ENCODE measurements at places on chromosomes 16 and 17.

GRCh38 chr16:27270349-27270748, 1.8 kb upstream of the NSMCE1 start:
- no peak for DNase-seq

GRCh38 chr17:28130472-28130871, 88.0 kb downstream of the NLK start:
- no peak for DNase-seq

- DNase-seq: peak; percentile 35
These were observed 30.9 kb downstream of the XPO6 start for GRCh38 chr16:28180655-28181460.

DNA sequence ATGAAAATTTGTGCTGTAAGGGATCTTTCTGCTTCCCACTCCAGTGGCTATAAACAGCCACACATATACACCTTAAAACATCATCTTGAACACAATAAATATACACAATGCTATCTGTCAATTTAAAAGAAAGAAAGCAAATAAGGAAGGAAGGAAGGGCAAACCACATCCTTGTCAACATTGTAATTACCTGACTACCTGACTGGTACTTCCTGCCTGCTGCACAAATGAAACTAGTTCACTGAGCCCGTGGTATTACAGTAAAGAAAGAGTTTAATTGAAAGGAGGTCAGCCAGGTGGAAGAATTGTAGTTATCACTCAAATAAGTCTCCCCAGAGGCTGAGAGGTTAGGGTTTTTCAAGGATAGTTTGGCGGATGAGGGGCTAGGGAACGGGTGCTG, 344.4 kb upstream of the ASIC2 start:
- DNase-seq: no peak

DNA sequence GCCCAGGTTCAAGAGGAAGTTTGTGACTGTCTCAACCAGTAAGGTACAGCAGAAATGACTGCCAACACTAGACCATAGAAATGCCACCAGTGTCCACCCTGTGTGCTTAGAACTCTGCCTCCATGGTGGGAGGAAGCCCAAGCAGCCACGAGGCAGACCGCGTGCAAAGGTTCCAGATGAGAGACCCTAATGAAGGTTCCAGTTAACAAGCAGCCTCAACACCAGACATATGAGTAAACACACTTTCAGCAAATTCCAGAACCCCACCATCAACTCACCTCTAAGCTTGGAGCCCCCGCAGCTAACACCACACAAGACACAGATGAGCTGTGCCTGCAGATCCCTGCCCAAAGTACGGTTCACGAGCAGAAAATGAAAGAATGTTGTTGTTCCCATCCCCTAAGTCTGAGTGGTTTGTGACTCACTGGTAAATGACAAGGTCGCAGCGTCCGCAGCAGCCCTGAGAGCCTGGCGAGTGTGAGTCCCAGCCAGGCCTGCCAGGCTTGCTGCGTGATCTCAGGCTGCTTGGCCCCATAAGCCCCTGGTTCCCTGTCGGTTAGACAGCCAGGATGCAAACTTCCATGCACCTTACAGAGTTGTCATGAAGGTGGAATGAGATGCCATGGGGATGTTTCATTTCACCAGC, 193.7 kb downstream of the C16orf95 start:
- DNase-seq: no peak

DNA sequence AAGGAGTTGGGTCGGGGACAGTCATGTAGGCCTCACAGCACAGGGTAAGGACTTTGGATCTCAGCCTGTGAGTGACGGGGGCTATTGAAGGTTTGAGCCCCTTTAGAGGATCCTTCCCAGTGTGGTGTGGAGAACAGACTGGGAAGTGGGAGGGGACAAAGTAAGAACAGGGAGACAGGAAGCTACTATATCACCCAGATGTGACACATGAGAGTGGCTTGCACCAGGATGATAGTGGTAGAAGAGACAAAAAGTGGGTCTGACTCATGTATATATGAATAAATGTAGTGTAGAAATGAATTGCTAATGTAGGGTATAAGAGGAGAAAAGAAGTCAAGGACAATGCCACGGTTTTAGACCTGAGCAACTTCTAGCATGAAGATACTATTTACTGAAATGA, 4.5 kb downstream of the NUP93 start:
- DNase-seq: no peak

- DNase-seq: no peak
These were observed 48.0 kb upstream of the ZFHX3 start for GRCh38 chr16:73095885-73096421.

DNA sequence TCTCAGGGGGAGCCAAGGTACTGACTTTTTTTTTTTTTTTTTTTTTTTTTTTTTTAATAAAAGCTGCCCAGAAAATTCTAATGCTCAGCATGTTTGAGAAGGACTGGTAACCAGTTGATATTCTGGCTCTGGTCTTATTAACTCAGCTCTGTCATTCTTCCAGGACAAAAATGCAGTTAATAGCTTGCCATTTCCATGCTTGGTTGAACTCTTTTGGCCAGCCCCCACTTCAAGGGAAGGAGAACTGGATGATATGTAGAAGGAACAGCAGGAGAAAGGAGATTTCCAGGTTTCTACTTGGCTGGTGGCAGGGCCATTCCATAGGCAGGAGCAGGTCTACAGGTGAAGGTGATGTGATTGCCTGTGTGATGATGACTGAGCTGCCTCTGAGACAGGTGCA, 59.2 kb upstream of the TANC2 start:
- no peak for DNase-seq

- no peak for DNase-seq
These were observed 21.1 kb downstream of the GJD3 start for GRCh38 chr17:40343219-40344119.

- DNase-seq: no peak
These were observed 34.7 kb upstream of the NAT9 start for GRCh38 chr17:74810699-74811485.

GRCh38 chr16:54974367-54974766, 43.7 kb downstream of the IRX5 start:
- no peak for DNase-seq

- peak; percentile 8 for DNase-seq
These were observed 58.7 kb downstream of the PLXDC1 start for GRCh38 chr17:39092692-39093230.

DNA sequence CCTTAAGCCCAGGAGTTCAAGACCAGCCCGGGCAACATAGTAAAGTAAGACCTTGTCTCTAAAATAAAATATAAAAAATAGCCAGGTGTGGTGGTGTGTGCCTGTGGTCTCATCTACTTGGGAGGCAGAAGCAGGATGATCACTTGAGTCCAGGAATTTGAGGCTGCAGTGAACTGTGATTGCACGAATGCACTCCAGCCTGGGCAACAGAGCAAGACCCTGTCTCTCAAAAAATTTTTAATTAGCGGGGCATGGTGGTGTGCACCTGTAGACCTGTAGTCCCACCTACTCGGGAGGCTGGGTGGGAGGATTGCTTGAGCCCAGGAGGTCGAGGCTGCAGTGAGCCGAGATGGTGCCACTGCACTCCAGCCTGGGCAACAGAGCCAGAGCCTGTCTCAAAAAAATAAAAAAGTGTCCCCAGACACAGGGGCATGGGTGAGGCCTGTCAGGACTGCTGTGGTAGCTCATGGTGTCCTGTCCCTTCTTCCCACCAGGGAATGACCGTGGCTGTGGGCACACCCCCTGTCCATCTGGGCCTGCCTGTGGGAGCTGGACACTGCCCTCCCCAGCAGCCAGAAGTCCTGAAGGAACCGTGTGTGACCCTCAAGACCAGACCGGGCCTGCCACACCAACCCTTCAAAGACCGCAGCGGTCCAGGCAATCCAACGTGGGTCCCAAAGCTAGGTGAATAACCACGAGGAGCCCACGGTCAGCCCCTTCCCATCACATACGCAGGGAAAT, 30.8 kb upstream of the GAA start:
- DNase-seq: no peak

GRCh38 chr16:6880263-6880662, 452.4 kb upstream of the RBFOX1 start:
- DNase-seq: no peak

- no peak for DNase-seq
These were observed 147.8 kb upstream of the CA10 start for GRCh38 chr17:52306314-52306713.

GRCh38 chr16:27024010-27024409, 42.7 kb upstream of the C16orf82 start:
- DNase-seq: no peak

- peak; percentile 86 for DNase-seq
These were observed at the start of gene TBC1D24 for GRCh38 chr16:2474877-2475412. TBC1D24 (plus strand) TSS chr16:2475127; CDS start chr16:2496149, 21,022 bp downstream.

DNA sequence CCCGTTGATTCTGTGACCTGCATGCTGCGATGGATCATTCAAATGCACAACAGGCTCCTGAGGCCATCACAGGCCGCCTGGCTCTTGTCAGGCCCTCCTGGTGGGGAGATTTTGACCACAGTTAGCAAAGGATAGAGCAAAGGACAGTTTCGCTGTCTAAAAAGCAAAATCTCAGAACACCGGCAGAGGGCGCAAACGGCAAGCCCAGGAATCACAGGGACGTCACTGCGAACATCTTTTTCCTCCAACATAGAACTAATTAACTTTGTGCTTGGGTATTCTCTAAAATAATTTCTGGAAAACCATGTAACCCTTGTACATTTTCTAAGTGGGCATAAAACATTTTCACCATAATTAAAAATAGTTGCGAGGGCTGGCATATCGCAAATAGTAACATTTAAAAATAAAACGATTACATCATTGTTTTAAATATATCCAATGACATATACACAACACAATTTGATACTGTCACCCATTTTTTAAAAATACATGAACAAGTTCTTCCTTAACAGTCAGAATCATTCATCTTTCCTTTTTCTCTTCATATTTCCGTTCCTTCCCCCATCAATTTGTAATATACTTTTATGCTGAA, 19.7 kb upstream of the SLC47A1 start:
- DNase-seq: peak; percentile 73

- no peak for DNase-seq
These were observed 5.9 kb downstream of the RNF222 start for GRCh38 chr17:8391711-8392110.

All from CD4-positive, alpha-beta T cell treated with Interleukin-10 for 1 hour (primary cell).